ENCODE measurements at places on chromosomes 11 and 22.
A peak's percentile ranks its signal among the peaks of the same experiment; 100 is the strongest.

GRCh38 chr11:83116015-83116641 is 40.8 kb upstream of the PCF11 start:
- DNase-seq = no peak

DNA sequence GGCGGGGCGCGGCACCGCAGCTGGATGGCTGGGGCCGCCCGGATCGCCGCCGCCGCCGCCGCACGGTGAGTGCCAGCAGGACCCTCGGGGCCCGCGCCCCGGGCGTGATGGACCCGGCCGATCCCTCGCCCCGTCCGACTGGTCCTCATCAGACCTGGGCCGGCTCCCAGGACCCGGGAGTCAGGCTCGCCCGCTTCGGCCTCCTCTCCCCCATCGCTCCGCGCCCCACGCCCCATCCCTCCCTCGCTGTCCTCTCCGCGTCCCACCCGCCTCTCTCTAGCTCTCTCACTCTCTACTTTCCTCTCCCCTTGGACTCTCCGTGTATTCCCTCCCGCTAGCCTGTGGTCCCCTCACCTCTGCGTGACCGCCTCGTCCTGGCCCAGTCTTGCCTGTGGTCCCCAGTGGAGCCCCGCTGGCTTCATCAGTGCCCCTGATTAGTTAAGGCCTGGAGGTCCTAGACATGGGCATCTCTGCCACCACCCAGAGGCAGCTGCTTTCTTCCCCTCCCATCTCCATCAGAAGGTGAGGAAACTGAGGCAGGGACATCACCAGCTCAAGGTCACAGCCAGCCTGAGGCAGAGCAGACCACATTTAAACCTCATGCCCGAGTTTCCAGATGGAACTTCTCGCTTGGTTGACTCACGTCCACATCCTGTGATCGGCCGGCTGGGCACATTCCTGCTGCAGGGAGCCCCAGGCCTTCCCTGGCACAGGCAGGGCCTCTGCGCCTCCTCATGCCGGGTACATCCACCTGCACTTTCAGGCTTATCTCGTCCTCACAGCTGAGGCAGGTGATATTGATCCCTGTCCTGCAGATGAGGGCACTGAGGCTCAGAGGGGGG is 429 bp downstream of the SLC39A13 start:
- no peak for DNase-seq

DNA sequence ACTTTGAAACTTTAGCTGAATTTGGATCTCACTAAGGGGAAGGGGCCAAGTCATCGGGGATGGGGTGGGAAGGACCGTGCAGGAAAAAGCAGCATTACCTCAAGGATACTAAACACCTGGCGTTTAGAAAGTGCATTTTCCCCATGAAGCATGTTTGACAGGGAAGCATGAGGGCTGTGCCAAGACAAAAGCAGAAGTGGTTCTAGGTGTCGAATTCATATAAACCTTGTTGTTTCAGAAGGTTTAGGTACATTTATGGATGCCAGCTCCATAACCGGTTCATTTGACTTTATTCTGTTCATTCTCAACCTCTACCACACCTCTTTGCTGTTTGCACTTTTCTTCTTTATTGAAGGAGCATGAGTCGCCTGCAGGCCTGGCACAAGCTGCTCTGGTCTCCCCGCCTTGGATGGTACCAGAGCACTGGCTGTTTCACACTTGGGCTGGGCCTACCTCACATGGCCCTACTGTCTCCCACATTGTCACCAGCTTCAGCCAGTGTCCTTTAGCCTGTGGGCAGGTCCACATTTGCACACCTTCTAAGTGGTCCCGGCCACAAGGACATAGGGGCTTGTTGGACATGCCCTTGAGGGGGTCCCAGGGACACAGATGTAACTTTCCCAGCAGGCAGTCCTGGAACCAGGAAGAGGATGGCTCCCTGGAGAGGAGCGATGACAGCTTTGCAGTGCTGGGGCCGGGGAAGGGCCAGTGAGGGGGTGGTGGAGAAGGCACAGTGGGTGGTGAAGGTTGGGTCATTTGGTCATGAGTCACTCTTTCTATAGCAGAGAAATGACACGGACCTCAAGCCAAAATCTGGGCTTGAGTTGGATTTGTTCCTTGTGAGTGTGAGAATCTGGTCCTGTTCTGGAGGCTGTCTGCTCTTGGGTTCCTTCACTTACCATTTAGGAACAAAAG is 3.2 kb upstream of the ST14 start:
- DNase-seq = no peak

- DNase-seq = no peak
Observed at GRCh38 chr11:87903345-87903744, 271.9 kb downstream of the RAB38 start.

DNA sequence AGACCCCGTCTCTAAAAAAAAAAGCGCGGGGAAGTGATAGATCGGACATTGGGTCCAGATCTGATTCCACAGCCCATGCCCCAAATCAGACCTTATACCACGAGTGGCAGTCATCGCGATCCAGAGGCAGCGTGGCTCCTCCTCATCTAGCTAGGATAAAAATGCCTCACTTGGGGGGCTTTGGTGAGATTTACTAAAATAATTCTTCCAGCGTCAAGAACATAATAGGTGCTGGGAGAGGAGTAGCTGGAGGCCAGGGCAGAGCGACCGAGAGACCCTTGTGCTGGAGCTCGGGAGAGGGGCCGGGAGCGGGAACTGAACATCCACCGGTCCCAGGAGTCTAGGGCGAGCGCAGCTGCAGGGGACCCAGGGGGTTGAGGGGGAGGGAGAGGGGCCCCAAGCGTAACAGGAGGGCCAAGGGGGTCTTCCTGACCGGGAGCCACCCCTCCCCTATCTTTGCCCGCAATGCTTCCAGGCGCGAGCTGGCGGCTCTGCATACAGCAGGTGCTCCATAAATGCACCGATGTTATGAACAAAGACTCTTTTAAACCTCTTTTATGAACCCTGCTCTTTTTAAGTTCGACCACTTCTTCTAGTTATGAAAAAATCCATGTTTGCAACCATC is 823 bp upstream of the CPT1A start:
- no peak for DNase-seq

DNA sequence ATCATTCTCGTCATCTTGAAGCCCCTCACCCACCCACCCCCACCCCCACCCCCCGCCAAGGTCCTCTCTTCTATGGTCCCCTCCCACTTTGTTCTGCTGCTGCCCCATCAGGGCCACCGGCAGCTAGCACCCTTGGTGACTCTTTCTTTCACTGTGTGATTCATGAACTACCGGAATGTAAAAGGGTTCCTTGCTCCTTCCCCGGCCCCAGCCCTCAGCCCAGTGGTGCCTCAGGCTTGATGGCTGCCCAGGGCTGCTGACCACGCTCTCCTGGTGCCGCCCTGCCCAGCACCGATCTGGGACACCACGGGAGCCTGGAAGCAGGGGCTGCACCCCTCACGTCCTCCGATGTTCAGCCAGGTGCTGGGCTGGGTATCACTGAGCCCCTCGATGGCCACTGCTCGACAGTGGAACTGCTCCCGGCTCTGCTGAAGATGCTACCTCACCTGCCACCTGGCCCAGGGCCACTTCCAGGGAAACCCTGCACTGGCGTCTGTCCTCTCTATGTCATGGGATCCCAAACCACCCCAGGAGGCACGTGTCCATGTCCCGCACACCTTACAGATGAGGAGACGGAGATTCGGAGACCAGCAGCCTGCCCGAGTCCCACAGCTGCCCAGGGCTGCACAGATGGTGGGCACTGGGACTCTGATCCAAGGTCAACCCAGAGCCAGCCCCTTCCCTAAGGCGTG is 39.7 kb downstream of the IGLL5 start:
- DNase-seq = no peak

GRCh38 chr11:87355596-87355995 is 317.9 kb downstream of the TMEM135 start:
- no peak for DNase-seq

- no peak for DNase-seq
Observed at GRCh38 chr22:23446796-23447350, 133.2 kb downstream of the IGLL1 start.

DNA sequence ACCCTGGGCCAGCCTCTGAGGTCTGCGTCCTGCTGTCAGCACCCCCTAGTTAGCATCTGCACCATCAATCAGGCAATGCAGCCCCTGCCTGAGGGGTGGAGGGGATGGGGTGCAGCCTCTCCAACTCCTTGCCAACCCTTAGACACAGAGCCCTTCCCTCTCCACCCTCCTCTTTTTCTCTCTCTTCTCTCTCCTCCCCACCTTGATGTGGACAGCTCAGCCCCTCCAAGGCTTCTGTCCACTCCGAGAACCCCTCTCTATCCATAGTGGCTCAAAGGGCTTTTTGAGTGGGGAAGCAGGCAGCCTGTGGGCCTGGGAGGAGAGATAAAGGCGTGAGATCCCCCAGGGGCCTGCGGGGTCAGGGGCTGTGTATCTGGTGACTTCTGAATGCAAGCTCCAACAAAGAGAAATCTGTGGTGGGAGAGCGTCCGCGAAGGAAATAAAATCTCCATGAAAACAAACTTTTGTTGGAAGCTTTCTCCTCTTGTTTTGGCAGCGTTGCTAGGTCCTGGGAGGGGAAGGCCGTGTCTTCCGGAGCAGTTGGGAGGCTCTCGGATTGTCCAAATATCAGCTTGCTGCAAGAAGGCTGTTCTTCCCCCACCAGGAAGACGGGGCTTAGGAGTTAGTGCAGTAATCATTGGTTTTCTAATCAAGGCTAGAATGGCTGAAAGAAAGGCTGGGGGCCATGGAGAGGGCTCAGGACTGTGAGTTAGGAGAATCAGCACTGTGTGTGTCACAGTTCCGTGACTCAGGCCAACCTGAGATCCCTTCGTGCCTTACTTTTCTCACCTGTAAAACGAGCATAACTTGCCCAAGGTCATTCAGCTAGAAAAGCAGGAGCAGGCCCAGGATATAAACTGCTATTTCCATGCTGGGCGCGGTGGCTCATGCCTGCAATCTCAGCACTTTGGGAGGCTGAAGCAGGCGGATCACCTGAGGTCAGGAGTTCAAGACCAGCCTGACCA is 50.3 kb downstream of the PKNOX2 start:
- no peak for DNase-seq

- DNase-seq = no peak
Observed at GRCh38 chr11:10920205-10920604, 62.4 kb upstream of the ZBED5 start.

DNA sequence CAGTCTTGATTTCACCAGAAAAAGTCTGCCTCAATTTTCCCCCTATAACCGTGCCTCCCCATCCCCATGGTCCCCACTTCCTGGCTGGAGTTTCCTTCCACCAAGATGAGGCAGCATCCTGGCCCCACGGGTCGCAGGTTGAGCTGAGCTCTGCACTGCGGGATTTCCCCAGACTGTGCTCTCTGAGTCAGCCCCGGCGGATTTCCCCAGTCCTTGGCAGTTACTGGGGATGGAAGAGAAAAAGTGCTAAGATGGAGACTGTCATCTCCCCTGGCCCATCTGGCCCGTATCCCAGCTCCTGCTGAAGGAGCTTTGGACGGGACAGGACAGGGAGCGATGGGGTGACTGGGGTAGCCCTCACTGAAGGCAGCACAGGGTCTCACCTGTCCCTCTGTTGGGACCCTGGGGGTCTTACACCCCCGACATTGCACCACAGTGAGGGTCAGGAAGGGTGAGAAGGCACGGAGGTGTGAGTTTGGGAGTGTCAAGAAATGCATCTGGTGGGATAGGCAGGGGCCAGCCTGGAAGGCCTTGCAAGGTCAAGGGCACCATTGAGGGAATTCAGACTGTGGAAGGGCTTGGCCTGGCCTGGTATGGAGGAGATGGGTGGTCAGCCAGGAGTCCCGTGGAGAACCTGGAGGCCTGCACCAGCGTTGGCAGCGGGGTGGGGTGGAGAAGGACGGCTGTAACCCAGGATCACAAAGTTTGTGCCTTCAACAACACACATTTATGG is 36.5 kb downstream of the NADSYN1 start:
- DNase-seq = no peak

DNA sequence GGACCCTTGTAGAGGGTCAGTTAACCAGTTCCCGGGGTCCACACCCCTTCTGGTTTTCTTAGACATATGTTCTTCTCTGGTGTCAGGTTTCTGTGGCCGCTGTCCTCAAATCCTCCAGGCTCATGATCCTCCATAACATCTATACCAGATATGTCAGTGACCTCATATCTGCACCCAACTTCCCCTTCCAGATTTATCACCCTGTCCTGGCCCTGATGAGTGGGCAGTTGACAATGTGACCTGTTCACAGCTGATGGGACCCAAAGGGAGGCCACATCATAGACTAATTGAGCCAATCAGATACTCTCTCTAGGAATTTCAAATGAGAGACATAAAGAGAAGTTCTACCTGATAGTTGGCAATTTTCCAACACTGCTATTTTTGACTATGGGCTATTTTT is 5.1 kb downstream of the DKK3 start:
- DNase-seq = no peak

GRCh38 chr11:99370549-99371216 is 349.9 kb downstream of the CNTN5 start:
- DNase-seq = peak; percentile 4

DNA sequence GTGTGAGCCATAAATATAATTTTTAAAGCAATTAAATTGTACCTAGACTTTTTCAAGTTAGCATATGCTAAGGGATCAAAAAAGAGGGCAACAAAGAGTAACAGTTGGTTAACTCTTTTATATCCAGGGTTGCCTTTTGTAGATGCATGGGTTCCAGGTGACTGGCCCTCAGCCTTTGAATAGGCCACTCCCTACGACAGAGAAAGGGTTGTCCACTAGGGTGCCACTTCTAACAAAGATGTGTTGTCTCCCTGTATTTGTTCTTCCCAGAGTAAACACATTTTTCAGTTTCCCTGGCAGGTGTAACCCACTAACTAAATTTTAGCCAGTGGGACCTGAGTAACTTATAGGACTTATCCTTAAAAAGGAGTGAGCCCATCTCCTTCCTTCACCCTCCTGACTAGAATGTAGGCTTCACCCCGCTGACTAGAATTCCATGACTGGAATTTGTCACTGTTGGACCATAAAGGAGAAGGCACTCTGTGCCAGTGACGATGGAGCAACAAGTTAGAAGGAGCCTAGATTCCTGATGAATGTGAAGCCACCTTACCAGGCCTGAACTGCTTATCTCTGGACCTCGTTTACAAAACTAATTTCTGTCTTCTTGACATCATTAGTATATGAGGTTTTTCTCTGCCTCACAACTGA is 16.6 kb downstream of the TUG1 start:
- no peak for DNase-seq

DNA sequence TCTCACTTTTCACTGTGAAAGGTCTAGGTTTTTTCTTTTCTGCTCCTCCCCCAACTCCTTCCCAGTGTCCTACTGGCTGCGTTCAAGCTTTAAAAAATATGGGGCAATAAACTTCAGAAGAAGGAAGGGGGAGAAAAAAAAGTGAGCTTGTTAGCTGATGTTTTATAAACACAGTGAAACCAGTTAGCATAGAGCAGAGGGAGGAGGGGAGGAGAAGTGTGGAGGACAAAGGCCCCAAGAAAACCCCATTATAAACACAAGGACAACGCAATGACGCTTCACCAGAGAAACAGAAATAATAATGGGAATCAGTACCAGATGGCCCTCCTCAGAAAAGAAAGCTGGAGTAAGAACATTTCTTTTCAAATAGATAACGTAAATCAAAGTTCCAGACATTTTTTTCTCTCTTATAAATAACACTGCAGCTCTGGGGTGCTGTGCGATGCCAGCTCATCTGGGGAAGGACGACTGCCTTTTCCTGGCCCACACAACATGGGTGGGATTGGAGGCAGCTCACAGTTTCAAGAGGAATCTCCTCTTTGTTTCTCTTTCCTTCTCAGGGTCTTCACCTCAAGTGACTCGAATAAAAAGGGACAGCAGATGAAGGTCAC is 235.4 kb upstream of the NARS2 start:
- no peak for DNase-seq

- DNase-seq = no peak
Observed at GRCh38 chr22:29344137-29344536, 28.6 kb upstream of the RASL10A start.
